CD4-positive, alpha-beta T cell treated with Interleukin-15 for 4 hours (primary cell): ENCODE measurements at places on chromosomes 16 and 17.

GRCh38 chr16:12749076-12749475 is 54.6 kb downstream of the CPPED1 start:
- no peak for DNase-seq

- DNase-seq = no peak
These were observed 260.6 kb upstream of the RPL38 start for GRCh38 chr17:73942703-73943415.

DNA sequence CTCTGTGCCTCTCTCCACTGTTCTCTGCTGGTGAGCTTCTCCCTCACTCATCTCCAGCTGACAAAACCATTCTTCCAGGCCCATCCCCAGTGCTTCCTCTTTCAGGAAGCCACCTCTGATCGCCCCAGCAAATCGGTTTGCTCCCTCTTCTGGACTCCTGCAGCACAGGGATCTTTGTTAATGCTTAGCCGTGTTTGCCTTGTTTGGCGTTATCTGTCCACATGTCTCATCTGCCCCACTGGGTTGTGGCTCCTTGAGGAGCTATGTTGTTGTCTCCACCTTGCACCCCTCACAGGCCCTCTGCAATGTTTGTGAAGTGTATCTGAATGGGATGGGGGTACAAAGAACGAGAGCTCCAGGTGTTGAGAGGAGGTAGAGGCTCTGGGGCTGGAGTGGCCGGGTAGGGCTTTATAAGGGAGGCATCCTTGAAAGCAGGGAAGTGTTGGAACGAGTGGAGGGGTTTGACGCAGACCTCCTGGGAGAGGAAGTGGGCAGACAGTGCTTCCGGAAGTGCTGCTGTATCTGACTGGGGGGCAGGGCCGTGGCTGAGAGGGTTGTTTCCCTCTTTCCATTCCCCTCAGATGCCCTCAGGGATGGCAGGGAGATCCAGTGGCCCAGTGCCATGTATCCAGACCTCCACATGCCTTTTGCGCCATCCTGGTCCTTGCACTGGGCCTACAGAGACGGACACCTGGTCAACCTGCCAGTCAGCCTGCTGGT is 27.8 kb downstream of the CASKIN2 start:
- DNase-seq = peak; percentile 34

- DNase-seq = peak; percentile 63
These were observed 52.1 kb downstream of the KLHDC4 start for GRCh38 chr16:87713451-87714229.

GRCh38 chr17:5618476-5618875 is 34.2 kb upstream of the NLRP1 start:
- DNase-seq = no peak

DNA sequence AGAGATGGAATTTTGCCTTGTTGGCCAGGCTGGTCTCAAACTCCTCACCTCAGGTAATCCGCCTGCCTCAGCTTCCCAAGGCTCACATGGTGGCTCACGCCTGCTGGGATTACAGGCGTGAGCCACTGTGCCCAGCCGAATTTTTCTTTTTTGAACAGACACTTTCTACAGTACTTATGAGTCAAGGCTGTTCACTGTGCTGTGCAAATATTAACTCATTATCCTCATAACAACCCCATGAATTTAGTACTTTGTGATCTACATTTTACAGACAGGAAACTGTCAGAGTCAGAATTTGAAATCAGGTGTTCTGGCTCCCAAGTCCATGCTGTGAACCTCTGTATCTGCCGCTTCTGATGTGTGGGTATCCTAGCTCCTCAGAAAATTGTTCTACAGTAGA is 25.7 kb upstream of the RASL10B start:
- no peak for DNase-seq

- no peak for DNase-seq
These were observed 60.3 kb upstream of the FBXO47 start for GRCh38 chr17:39027455-39028035.

DNA sequence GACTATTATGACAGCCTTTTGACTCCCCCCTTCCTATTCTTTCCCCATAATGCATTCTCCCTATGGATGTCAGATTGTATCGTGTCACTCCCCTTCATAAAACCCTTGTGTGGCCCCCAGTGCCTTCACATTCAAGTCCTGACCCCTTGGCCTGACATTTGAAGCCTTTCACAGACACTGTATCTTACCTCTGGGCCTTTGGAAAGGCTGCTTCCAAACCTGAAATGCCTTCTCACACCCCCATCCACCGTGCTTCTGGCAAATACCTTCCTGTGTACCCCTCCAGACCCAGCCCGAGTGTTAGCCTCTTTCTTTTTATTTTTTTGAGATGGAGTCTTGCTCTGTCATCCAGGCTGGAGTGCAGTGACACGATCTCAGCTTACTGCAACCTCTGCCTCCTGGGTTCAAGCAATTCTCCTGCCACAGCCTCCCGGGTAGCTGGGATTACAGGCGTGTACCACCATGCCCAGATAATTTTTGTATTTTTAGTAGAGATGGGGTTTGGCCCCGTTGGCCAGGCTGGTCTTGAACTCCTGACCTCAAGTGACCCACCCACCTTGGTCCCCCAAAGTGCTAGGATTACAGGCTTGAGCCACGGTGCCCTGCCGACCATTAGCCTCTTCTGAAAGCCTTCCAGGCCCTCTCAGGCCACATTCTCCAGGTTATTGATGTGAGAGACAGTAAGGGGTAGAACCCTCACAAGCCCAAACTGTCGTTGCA is 2.1 kb downstream of the ARMC5 start:
- no peak for DNase-seq

DNA sequence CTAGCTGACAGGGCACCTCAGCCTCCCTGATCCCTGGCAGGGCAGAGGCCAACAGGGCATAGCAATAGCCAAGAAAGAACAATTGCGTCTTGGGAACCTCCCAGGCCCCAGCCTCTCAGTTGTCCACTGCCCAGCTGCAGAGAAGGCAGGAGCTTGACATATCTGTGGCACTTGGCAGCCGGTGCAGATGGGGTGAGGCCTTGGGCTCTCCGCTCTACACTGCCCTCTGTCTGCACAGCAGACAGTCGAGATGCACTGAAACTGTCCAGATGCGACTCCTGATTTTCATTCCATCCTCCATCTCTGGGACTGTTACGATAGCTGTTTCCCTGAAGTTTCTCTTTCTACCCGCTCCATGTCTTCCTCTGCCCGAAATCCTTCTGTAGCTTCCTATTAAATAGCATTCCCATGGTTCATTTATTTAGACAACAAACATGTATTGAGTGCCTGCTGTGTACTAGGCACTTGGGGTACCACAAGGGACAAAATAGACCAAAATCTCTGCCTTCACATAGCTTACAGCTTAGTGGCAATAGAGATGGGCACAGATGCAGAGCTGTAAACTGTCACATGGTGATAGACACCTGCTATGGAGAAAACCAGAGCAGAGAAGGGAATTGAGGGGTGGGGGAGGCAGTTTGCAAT is 3.3 kb downstream of the POLR3E start:
- DNase-seq = peak; percentile 39

DNA sequence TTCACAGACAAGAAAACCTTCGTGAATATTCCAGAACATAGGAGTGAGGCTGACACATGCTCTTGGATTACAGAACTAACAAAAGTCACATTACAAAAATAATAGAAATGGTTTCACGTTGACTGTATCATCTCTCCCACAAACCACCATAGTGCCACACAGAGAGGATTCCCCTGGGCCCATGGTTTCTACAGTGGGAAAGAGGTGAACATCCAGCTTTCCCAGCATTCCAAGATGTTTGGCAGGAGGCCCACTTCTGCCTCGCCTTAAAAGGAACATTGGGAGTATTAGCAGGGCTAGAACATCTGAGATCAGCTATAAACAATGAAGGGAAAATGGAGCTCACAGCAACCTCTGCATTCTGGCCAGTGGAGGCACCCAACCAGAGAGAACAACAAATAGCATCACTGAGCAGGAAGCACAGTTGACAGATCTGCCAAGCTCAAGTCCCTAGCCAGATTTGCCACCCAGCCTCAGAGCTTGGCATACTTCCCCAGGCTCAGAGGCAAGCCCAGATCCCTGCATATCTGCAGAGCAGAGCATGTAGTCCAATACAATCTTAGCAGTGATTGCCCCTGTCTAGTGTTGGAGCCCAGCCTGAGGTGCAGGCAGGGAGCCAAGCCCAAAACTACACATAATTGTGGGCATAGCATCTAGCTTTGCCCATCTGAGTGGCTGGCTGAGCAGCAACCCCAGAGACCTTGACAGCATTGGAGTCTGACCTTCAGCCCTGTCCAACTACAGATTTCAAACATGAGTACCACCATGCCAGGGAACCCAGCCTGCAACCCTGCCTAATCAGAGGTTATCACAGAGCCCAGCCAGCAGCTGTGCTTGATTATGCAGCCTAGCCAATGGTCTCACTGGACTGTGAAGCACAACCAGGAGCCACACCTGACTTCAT is 260.4 kb downstream of the CEP112 start:
- DNase-seq = no peak

- DNase-seq = no peak
These were observed at the start of gene ADAM11 for GRCh38 chr17:44758414-44759085. TSS of gene ADAM11 (plus strand) at chr17:44758988. CDS start at chr17:44759200, 212 bp downstream.

DNA sequence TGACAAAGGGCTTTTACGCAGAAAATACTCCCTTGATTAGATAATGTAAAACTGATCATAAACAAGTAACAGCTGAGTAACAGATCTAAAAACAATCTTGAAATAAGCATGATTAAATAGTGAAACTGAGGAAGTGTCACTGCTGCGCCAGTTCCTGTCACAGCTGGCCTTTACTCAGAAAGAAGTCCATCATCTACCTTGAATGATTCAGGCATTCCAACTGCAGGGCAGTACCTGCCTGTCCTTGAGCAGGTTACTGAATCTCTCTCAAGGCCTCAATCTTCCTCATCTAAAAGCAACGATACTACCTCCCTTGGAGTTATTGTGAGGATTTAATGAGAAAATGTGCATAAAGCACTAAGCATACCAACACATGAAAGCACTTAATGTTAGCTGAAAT is 12.7 kb downstream of the PHLPP2 start:
- DNase-seq = no peak

- DNase-seq = no peak
These were observed 1.5 kb upstream of the CARD14 start for GRCh38 chr17:80168371-80168770.

- DNase-seq = no peak
These were observed 82.6 kb upstream of the CNTNAP4 start for GRCh38 chr16:76194616-76195015.

DNA sequence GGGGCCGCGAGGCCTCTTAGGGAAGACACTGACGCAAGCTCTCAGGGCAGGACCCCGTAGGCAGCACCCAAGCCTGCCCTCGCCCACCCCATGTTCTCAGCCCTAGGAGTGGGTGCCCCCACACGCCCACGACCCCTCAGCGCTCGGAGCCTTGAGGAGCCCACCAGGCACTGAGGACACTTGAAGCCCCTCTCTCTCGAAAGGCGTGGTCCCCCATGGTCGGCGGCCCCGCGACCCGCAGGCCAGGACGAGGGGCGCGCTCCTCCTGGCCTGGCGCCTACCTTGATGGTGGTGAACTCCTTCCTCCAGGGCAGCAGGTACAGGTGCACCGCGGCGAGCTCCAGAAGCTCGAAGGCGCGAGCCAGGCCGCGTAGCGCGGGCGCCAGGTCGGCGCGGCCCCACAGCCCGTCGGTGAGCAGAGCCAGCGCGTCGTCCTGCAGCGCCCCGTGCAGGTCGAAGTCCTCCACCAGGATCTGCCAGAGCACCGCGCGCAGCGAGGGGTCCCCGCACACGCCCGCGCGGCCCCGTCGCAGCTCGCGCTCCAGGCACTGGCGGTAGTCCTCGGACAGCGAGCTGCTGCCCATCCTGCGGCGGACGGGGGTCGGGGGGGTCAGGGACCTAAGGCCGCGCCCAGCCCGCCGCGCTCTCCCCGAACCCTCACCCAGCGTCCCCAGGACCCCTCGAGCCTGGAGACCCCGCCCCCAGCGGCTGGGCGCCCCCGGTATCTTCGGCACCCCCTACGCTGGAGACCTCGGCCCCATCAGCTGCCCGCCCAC is 668 bp downstream of the SPATA2L start:
- peak; percentile 51 for DNase-seq

GRCh38 chr17:79651266-79651665 is 40.4 kb upstream of the RBFOX3 start:
- DNase-seq = no peak

GRCh38 chr16:609984-610383 is 20.1 kb downstream of the RAB40C start:
- DNase-seq = no peak

- DNase-seq = no peak
These were observed 107.9 kb downstream of the SMG6 start for GRCh38 chr17:2195729-2196128.

- no peak for DNase-seq
These were observed 25.1 kb downstream of the SLC7A5 start for GRCh38 chr16:87844120-87844733.

DNA sequence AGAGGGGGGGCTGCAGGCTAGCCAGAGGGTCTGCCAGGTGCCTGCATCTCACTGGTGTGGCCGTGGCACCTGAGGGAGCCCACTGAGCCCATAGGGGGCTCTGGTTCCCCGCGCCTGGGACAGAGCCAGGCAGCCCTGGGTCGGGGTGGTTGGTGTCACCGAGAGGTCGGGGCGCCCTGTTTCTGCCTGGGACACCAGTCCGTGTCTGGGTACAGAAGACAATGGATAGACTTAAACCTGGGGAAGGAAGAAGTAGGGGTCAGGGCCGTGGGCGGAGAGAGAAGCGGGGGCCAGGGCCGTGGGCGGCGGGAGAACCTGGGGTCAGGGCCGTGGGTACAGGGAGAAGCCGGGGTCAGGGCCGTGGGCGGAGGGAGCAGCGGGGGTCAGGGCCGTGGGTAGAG is 3.0 kb downstream of the RFNG start:
- DNase-seq = no peak

DNA sequence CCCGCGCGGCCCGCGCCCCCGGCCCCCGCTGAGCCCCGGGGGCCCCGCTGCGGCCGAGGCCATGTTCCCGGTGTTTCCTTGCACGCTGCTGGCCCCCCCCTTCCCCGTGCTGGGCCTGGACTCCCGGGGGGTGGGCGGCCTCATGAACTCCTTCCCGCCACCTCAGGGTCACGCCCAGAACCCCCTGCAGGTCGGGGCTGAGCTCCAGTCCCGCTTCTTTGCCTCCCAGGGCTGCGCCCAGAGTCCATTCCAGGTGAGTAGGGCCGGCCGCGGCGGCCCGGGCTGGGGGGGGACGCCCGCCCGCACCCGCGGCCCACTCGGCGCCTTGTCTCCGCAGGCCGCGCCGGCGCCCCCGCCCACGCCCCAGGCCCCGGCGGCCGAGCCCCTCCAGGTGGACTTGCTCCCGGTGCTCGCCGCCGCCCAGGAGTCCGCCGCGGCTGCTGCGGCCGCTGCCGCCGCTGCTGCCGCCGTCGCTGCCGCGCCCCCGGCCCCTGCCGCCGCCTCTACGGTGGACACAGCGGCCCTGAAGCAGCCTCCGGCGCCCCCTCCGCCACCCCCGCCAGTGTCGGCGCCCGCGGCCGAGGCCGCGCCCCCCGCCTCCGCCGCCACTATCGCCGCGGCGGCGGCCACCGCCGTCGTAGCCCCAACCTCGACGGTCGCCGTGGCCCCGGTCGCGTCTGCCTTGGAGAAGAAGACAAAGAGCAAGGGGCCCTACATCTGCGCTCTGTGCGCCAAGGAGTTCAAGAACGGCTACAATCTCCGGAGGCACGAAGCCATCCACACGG is 504 bp downstream of the MAZ start:
- no peak for DNase-seq

DNA sequence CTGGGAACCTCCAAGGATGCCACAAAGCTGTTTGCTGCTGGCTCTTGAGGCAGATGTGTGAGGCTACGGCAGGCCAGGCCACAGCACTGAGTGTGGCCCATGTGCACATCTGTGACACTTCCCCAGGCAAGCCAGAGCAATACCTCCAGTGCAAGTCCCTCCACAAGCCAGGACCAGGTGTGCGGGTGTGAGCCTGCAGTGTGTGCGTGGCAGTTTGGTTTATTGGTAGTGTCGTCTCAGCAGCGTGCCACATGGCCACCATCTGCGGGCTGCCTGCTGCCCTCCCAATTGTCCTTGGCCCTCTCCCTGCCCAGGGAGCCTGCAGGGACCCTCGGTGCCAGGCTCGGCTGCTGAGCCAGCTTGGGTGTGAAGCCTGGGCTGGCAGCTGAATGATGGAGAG is 9.9 kb upstream of the SREBF1 start:
- no peak for DNase-seq
